ENCODE measurements at places on chromosomes 13 and 19.

DNA sequence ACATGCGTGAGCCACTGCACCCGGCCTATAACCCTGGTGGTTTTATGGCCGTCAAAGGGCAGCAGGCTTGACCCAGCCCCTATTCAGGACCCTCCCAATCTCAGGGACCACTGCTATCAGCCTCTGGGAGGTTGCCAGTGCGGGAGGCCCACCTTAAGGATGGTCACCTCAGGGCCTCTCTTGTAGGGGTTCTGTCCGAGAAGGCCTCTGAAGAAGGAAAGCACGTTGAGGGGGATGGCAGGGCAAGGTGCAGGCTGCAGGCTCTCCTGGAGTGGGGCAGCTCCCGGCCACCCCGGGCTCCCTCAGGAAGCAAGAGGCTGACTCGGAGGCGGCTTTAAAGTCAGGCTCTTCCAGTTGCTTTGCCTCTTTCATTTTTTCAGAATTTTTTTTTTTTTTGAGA is 6.0 kb upstream of the GRTP1 start:
- no peak for DNase-seq

- DNase-seq: no peak
These were observed 527.1 kb downstream of the FGF9 start for GRCh38 chr13:22198001-22198400.

DNA sequence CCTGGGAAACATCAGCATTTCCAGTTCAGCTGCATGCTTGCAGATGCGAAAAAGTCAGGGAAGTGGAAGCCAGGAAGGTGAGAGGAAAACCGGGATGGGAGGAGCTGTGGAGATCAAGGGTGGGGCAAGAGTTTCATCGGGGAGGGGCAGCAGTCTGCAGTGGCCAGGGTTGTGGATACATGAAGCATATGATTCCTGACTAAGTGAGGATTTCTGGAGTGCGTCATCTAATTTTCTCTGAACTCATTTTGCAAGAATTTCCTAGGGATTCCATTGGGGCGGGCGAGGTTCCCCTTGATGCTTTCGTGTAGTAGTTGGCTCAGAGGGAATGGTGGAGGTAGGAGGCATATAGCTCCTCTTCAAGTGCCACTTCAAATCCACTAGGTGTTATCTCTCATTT is 344.1 kb upstream of the TMTC4 start:
- DNase-seq: no peak

- DNase-seq: peak; percentile 29
These were observed 6.4 kb downstream of the EGLN2 start for GRCh38 chr19:40805258-40805868.

DNA sequence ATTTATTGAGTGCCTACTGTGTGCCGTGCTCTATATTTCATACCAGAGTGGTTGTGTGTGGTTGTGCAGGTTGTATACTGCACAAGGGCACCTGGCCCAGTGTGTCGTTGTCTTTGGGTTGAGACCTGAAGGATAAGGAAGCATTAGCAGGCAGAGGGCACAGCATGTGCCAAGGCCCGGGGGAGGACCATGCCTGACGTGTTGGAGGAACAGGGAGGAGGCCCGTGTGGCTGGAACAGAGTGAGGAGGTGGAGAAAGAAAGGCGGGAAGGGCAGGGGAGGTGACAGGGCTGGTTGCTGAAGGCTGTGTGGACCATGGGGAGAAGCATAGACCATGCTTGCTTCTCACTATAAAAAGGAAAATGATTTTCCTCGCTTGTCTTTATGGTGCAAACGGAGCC is 26.8 kb downstream of the CELF5 start:
- no peak for DNase-seq

DNA sequence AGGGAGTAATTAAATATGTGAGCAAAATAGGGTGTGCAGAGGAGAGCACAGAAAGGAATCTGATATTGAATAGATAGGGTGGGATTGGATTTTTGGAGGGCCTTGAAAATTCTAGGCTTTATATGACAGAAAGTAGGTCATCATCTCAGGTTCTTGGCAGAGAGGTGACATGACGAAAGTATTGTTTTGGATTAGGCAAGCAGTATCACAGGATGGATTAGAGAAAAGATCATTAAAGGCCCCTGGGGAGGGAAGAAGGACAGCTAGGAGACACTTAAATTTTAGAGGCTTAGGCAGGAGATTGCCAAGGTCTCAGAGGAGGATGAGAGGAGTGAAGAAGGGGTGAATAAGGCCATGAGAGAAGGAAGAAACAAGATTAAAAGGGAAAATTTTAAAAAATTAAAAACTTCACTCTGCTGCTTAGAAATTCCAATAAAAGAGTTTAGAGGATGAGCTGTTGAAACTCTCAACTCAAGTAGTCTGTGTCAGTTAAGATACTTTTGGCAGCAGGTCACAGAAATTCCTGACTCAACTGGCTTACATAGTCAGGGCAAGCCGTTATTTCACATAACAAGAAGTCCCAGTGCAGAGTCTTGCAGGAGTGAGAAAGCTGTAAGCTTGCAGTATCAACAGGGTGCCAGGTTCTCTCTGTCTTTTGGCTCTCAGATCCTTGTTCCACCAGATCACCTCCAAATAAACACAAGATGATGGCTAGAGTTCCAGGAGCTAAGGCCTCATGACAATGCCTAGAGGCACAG is 8.8 kb downstream of the GPC6 start:
- no peak for DNase-seq

- DNase-seq: no peak
These were observed 20.3 kb upstream of the CRTC1 start for GRCh38 chr19:18662972-18663732.

GRCh38 chr13:60178327-60178726 is 14.6 kb upstream of the DIAPH3 start:
- no peak for DNase-seq

- no peak for DNase-seq
These were observed 97.2 kb downstream of the SUCLA2 start for GRCh38 chr13:47903836-47904235.

- DNase-seq: no peak
These were observed 23.5 kb downstream of the RHPN2 start for GRCh38 chr19:33040994-33041827.

- peak; percentile 51 for DNase-seq
These were observed 5.3 kb downstream of the PRR36 start for GRCh38 chr19:7868671-7869452.

DNA sequence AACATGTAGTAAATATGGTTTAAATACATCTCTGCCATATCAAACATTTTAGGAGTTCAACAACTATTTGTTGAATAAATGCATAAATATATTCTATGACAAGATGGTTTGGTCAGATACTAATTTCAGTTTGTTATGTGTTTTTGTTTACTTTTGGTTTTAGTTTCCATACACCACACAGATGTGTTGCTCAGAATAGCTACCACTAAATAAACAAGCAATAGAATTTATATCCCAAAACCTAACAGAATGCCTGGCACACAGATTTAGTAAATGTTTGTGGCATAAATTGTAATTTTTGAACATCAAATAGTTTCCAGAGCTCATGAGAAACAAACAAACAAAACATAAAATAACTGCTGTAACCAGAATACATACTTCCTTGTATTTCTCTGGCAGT is 126.8 kb upstream of the ATXN8OS start:
- DNase-seq: no peak

- DNase-seq: no peak
These were observed 3.5 kb downstream of the ADPRHL1 start for GRCh38 chr13:113449693-113450347.

GRCh38 chr13:90552702-90553101 is 794.8 kb upstream of the MIR17HG start:
- no peak for DNase-seq

All from stimulated activated CD4-positive, alpha-beta T cell treated with anti-CD3 and anti-CD28 coated beads, TNF-alpha, amount 100 ng/mL, for 24 hours (primary cell).